Activated CD4-positive, alpha-beta T cell treated with anti-CD3 and anti-CD28 coated beads for 1 hour (primary cell): ENCODE measurements at places on chromosomes 12 and 14.

GRCh38 chr14:85531141-85531586 is 1.2 kb downstream of the FLRT2 start:
- no peak for DNase-seq

DNA sequence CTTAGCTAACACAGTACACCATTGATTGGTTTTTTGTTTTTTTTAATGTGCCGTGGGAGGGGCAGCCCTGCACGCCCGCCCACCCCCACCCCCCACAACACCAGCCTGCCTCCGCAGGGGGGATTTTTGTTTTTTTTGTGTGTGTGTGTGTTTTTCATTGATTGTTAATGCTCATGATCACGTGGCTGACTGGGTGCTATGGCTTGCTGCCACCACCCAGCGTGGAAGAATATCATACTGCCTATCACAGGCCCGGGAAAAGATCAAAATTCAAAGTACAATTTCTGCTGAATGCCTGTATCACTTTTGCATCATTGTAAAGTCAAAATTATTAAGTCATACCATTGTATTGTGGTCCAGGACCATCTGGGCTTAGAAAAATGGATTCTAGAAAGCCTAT is 8.3 kb downstream of the RESF1 start:
- DNase-seq: no peak

DNA sequence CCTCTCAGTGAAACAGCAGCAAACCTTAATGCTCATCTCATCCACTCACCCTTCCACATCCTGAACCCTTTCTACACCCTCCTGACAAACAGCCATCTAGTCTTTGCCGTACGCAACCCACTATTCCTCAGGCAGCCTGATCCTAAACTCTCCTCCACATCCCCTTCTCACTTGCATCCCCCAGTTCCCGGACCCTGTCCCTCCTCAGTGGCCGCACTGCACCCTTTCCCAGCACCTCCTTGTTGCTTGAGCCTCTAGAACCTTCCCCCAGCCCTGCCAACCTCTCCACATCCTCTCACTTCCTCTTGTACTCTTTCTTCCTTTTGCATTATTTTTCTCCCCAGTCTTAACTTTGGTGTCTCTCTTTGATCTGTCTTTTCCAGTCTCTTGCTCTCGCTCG is 42.9 kb downstream of the IQSEC3 start:
- DNase-seq: no peak

GRCh38 chr14:85616386-85616885 is 86.5 kb downstream of the FLRT2 start:
- no peak for DNase-seq

- DNase-seq: no peak
These were observed 1.6 kb upstream of the ARID4A start for GRCh38 chr14:58296726-58297125.

DNA sequence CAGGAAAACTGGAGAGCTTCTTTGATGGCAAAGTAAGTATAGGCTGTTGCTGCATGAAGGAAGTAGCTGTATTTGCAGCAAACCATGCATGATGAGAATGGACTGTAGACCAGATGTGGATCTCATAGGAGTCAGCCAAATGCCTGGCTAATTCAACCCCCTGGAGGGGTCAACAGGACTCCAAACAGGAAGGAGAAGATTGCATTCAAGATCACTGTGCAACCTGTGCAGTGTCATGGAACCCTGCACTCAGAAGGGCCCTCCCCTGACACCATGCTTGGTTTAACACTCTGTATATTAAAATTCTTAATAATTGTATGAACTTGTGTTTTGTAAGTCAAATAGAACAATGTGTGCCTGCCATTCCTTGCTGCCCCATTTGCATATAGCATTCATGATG is 225.1 kb upstream of the FSCB start:
- no peak for DNase-seq

DNA sequence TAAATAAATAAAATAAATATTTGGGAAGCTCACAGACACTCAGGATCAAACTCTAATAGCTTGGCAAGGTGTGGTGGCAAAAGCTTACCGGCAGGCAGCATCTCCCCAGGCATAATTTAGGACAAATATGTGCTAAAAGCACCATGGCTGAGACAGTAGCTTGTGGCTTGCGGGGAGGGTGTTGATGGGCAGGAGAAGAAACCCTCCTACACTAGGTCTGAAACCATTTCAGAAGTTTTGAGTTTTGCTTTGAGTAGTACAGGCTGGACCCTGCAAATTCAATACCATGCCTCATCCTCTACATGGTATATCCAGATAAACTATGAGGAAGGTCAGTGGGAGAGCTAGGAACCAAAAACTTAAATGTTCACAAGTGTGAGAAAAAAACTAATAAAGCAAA is 33.1 kb downstream of the MAP3K9 start:
- no peak for DNase-seq

GRCh38 chr12:1662761-1663439 is 28.0 kb upstream of the ADIPOR2 start:
- no peak for DNase-seq
